GM23338 (cell line): ENCODE measurements at places on chromosomes 5 and 9. TPM values are rescaled to one million over a fixed set of nuclear protein-coding genes. Genes with fewer than 3 reads are reported as not detected.

- no peak overlapping the region for H3K27ac ChIP-seq
- no peaks in the 10 kb centered on the region for H3K27me3 ChIP-seq
- no peaks in the 10 kb centered on the region for H3K36me3 ChIP-seq
Measured at GRCh38 chr5:127957701-127958239, 125.8 kb upstream of the SLC12A2 start.

GRCh38 chr9:112872019-112872418 is 18.7 kb downstream of the SLC46A2 start:
- H3K4me3 ChIP-seq: no peak overlapping the region
- no peaks in the 10 kb centered on the region for H3K27me3 ChIP-seq
- H3K27ac ChIP-seq: no peak overlapping the region
- H3K36me3 ChIP-seq: no peaks in the 10 kb centered on the region
- DNase-seq: no peak
- no peaks in the 10 kb centered on the region for H3K4me1 ChIP-seq

- DNase-seq: no peak
- H3K36me3 ChIP-seq: no peaks in the 10 kb centered on the region
- H3K4me3 ChIP-seq: no peak overlapping the region
- H3K27ac ChIP-seq: no peak overlapping the region
Measured at GRCh38 chr5:126410623-126411022, 12.6 kb upstream of the GRAMD2B start.

DNA sequence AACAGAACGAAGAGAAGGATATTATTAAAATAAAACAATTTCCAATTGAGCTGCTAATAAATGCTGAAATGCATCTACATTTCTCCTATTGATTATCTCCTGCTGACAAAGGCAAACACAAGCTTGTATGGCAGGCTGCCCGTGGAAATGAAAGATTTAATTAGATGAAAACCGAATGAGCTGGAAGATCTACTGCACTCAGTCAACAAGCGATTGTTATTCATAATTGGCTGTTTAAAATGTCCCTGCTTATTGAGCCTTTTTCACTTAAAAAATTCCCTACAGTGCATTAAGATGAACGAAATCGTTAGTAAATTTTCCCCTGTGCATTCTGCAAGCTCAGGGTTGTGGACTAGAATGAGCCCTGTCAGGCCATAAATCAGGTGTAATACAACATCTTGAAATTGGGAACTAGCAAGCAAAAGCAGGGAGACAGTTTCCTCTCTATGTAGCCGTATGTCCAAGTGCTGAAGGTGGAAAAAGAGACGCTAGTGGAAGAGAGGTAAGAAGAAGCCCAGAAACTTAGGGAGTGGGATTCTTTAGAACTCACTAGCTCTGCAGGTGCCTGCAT is 28.5 kb upstream of the KIF4B start:
- H3K4me1 ChIP-seq: no peaks in the 10 kb centered on the region
- no peak overlapping the region for H3K27ac ChIP-seq

DNA sequence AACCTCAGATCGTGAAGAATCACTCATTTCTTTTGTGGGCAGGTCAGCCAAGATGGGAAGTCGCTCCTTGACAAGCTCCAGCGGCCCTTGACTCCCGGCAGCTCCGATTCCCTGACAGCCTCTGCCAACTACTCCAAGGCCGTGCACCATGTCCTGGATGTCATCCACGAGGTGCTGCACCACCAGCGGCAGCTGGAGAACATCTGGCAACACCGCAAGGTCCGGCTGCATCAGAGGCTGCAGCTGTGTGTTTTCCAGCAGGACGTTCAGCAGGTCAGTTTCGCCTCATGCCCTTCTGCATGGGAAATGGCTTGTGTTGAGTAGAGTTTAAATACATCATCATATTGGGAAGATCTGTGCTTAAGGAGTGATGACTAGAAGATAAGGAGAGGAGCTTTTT is 173.3 kb downstream of the TRIO start:
- no peak for DNase-seq
- H3K4me3 ChIP-seq: no peak overlapping the region
- H3K27me3 ChIP-seq: no peaks in the 10 kb centered on the region
- H3K4me1 ChIP-seq: peaks cover 6% of the 10 kb centered on the region; the same call in 1 of the 2 replicates
- H3K36me3 ChIP-seq: peaks cover 10% of the 10 kb centered on the region; the same call in 1 of the 2 replicates

- H3K36me3 ChIP-seq: no peaks in the 10 kb centered on the region
- DNase-seq: no peak
- H3K27ac ChIP-seq: no peak overlapping the region
Measured at GRCh38 chr5:6355294-6355693, 23.1 kb downstream of the MED10 start.

- peaks cover 20% of the 10 kb centered on the region for H3K27me3 ChIP-seq
- peak; percentile 48 for DNase-seq
- H3K4me3 ChIP-seq: peak overlapping the region; percentile 93
- H3K27ac ChIP-seq: no peak overlapping the region
- H3K4me1 ChIP-seq: peaks cover 17% of the 10 kb centered on the region; the same call in 1 of the 2 replicates
Measured at GRCh38 chr9:88536023-88536324, 996 bp downstream of the NXNL2 start.

- no peaks in the 10 kb centered on the region for H3K4me1 ChIP-seq
- no peaks in the 10 kb centered on the region for H3K27me3 ChIP-seq
- no peak overlapping the region for H3K27ac ChIP-seq
- DNase-seq: no peak
- H3K36me3 ChIP-seq: no peaks in the 10 kb centered on the region
Measured at GRCh38 chr9:27801545-27801944, 228.3 kb upstream of the C9orf72 start.

DNA sequence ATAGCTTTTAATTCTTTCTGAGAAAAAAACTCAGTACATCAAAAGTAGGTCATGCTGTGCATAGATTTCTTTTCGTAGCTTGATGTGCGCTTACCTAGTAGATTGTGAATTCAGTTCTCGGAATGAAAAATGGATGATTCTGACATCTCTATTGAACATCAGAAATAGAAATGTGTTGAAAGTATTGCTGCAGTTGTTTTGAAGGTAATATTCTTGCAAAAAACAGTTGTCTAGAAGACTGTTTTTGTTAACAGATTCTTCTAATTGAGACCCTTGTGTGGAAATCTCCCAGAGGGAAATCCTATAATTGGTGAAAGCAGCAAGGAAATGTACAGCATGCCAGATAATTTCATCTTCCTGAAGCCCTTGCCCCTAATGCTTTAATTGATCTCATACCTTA is 54.5 kb downstream of the MACIR start:
- no peaks in the 10 kb centered on the region for H3K36me3 ChIP-seq
- H3K27ac ChIP-seq: no peak overlapping the region
- no peaks in the 10 kb centered on the region for H3K4me1 ChIP-seq
- H3K27me3 ChIP-seq: no peaks in the 10 kb centered on the region
- DNase-seq: no peak
- no peak overlapping the region for H3K4me3 ChIP-seq

DNA sequence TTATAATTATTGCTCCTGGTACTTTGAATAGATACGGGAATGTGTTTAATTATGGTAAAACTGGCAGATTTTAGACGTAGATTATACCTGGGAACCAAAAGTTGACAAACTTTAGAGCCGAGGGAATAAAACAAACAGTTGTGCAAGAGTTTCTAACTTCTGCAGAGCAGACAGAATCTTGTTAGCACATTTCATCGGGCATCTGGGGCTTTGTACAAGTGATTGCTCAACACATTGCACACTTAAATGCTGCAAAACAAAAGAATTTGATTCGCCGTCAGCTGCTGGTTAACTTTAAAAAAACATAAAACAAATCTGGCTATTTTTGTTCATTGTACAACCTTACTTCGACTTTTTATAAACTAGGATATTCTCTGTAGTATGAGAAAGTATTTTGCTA is 398.1 kb downstream of the MAN2A1 start:
- H3K36me3 ChIP-seq: no peaks in the 10 kb centered on the region
- H3K4me3 ChIP-seq: no peak overlapping the region
- no peaks in the 10 kb centered on the region for H3K27me3 ChIP-seq
- H3K4me1 ChIP-seq: no peaks in the 10 kb centered on the region

DNA sequence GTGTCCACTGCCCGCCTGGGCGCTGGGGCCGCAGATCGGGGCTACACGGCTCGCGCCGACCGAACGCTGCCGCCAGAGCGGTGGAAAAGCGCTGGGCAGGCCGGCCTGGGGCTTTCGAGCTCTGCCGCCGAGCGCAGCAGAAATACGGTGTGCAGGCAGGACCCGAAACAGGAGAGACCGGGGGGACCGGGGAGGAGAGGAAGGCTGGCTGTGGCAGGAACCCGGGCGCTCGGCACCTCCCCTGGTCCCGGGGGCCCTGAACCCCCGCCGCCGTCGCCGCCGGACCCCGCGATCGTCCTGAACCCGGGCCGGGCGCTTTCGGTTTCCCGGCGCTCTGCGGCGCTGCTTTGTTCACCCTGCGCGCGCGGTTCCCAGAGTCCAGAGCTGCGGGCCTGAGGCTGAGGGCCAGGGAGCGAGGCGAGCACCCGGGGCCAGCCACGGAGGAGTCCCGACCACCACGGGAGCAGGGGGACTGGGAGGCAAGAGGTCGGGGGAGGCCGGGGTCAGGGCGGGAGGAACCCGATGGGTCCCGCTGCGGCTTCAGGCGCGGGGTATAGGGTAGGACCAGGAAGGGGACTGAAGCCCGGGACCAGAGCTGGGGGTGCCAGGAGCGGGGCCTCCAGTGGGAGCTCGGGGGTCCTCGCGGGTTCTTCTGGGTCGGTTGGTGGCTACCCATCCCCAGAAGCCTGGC is 12.0 kb downstream of the IRX2 start:
- H3K27ac ChIP-seq: no peak overlapping the region
- peaks cover 96% of the 10 kb centered on the region for H3K27me3 ChIP-seq
- peaks cover 43% of the 10 kb centered on the region for H3K4me1 ChIP-seq
- peak overlapping the region; percentile 53 for H3K4me3 ChIP-seq
- H3K36me3 ChIP-seq: 0 out of 2 replicates have a peak, but pooled peaks cover 3% of the 10 kb centered on the region

GRCh38 chr5:158414333-158414762 is 555.4 kb upstream of the CLINT1 start:
- DNase-seq: no peak
- H3K36me3 ChIP-seq: no peaks in the 10 kb centered on the region
- no peak overlapping the region for H3K4me3 ChIP-seq
- H3K27me3 ChIP-seq: no peaks in the 10 kb centered on the region

DNA sequence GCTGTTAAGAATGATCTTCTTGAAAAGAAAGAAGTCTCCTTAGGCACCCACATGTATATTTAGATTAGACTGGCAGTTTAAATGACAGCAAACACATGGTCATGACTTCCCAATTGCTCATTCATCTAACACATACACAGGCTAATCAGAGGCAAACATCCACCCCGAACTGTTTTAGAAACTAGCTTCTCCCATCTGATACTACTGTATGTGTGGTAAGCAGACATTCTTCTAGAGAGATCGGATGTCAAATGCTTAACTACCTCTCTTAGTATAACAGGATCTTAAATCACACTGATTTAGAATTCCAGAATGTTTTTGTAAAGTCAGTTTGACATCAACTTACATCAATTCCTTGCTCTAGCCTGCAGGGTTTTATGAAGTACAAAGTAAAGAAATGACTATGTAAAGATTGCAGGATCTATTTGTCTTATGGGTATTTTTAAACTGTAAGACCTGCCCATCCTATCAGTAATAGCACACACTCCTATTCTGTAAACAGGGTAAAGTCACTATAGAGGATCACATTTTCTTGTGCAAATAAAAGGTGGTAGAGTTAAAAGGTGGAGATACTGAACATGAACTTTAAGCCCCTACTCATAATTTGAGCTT is 239.7 kb downstream of the MLLT3 start:
- no peaks in the 10 kb centered on the region for H3K36me3 ChIP-seq
- no peaks in the 10 kb centered on the region for H3K27me3 ChIP-seq
- H3K4me1 ChIP-seq: peaks cover 12% of the 10 kb centered on the region
- H3K4me3 ChIP-seq: no peak overlapping the region
- no peak overlapping the region for H3K27ac ChIP-seq

DNA sequence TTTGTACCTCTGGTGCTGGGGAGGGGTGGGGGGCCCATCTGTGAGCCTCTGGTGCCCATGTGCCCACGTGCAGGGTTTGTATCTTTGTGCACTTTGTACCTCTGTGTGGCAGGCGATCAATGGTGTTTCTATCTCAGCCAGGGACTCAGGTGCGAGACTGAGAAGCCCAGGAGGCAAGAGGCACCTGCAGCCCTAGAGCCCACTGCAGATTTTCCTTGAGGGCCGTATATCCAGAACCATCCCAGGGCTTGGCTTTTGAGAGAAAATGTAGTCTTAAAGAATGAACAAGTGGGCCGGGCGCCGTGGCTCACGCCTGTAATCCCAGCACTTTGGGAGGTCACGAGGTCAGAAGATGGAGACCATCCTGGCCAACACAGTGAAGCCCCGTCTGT is 52.2 kb upstream of the KCNMB1 start:
- H3K27ac ChIP-seq: no peak overlapping the region
- no peak for DNase-seq
- H3K36me3 ChIP-seq: no peaks in the 10 kb centered on the region
- peaks cover 7% of the 10 kb centered on the region; the same call in 1 of the 2 replicates for H3K4me1 ChIP-seq
- no peak overlapping the region for H3K4me3 ChIP-seq

DNA sequence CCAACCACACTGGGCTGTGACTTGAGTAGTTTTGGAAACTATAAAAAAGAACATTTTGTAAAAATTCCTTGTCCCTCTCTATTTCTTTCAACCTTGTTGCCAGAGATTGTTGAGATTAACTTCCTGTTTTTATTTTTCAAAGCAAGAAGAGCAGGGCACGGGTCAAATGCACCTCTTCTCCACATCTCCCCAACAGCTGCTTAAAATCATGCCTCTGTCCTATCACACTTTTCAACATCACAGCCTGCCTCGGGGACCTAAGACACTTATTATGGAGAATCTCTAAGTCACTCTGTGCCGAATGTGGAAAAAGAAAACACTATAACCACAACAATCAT is 280.3 kb upstream of the TNC start:
- no peak overlapping the region for H3K27ac ChIP-seq
- no peaks in the 10 kb centered on the region for H3K36me3 ChIP-seq
- H3K4me1 ChIP-seq: peaks cover 23% of the 10 kb centered on the region
- no peak overlapping the region for H3K4me3 ChIP-seq

DNA sequence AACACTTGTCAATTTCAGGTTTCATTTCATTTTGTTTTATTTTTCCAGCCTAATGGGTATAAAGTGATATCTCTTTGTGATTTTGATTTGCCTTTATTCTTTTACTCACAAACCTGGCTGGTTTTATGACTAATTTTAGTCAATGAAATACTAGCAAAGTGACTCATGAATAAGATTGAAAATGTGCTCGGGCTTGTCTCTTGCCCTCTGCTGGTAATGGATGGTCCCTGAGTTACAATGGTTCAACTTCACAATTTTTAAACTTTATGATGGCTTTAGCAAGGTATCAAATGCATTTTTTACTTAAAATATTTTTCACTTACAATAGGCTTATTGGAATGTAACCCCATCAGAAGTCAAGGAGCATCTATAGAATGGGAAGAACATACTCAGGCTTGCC is 431.4 kb upstream of the CCNG1 start:
- H3K4me1 ChIP-seq: no peaks in the 10 kb centered on the region
- DNase-seq: peak; percentile 21
- H3K27ac ChIP-seq: no peak overlapping the region
- no peaks in the 10 kb centered on the region for H3K36me3 ChIP-seq
- H3K4me3 ChIP-seq: no peak overlapping the region
- no peaks in the 10 kb centered on the region for H3K27me3 ChIP-seq

GRCh38 chr9:120555839-120556238 is 24.1 kb downstream of the CDK5RAP2 start:
- H3K27me3 ChIP-seq: no peaks in the 10 kb centered on the region
- no peak overlapping the region for H3K27ac ChIP-seq
- H3K4me3 ChIP-seq: no peak overlapping the region
- no peak for DNase-seq
- H3K4me1 ChIP-seq: no peaks in the 10 kb centered on the region

The COL5A1 gene
- total RNA-seq: 12.3 and 13.1 TPM in 2 replicates

The TLX3 gene
- total RNA-seq: 0.83 TPM in 1 of 2 replicates, not detected in the other

The SOHLH1 gene
- 0.21 TPM in 1 of 2 replicates, not detected in the other for total RNA-seq

The SEMA6A gene
- total RNA-seq: 355 and 400 TPM in 2 replicates

The PFN3 gene
- total RNA-seq: 1.9 TPM in 1 of 2 replicates, not detected in the other
